NCI-H1436 (cell line): ENCODE measurements at places on chromosomes 1 and 21.

GRCh38 chr1:152884966-152885624, 7.0 kb downstream of the SMCP start:
- DNase-seq: no peak

- DNase-seq: no peak
Measured at GRCh38 chr1:169511316-169512005, 25.7 kb upstream of the SLC19A2 start.

DNA sequence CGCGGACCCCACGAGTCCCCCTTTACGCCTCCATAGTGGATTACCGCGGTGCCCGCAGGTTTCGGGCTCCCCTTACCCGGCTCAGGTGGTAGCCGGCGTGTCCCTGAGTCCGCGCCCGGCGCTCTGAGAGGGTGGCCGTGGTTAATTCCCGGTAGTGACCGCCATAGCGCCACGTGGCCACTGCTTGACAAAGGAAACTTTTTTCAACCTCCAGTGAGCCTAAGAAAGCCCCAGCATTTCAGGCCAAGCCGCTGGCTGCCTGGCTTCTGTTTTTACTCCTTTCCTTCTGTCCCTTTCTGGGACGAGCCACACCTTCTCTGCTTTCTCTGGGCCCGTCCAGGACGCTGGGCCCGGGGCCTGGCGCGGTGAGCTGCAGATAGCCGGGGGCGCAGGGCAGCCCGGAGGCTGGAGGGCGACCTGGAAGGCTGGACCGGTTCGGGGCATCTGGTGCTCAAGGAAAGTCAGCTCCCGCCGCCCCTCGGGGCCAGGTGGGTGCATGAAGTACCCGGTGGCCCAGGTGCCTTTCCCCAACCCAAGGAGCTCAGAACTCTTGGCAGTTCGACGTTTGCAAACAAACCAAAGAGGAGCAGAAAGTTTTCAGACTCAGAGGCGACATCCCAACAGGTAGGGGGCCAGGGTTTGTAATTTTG, 540 bp upstream of the C1orf198 start:
- DNase-seq: peak; percentile 62

DNA sequence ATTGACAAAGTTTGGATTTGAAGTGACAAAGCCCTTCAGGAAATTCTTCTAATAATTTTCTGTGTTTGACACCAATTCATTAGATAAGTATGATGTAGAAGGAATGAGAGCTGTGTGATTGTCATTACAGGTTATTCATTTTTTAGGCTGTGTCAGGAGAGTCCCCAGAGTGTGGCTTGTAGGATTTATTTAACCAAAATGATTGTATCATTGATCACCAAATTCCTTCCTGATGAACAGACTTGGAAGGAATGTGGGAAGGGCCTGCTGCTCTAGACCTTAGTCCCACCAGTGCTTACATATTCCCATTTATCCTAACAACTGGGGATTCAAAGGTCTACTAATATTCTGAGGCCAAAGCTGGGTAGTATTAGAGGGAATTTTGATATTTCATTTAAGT, 383.3 kb upstream of the KAZN start:
- DNase-seq: no peak

GRCh38 chr1:42034426-42034825, 115.7 kb upstream of the HIVEP3 start:
- DNase-seq: no peak

GRCh38 chr1:229815961-229816360, 189.9 kb downstream of the URB2 start:
- no peak for DNase-seq

DNA sequence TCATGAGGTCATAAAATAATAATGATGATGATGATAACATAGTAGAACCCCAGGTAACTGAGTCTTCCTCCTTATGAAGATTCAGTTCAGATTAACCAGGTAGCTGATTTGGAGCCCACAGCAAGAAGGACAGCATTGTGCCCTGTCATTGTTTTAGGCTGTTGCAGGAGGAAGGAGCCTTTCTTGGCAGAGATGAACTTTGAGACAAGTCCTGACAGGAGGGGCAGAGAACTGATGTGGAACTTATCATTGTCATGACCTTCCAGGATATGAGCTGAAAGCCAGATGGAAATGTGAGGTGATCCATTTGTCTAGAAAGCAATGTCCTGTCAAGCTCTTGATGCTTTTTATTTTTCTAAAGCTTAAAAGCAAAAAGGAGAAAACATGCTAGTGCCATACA, 132.6 kb upstream of the COA6 start:
- no peak for DNase-seq
